NK-92 treated with Interleukin-12 subunit alpha and Interleukin-12 subunit beta, amount 100 ng/mL, for 24 hours (cell line): ENCODE measurements at places on chromosomes 5 and 9.

GRCh38 chr9:77475641-77476473 is 172.3 kb downstream of the GNA14 start:
- DNase-seq: peak; percentile 18

GRCh38 chr9:34035656-34036055 is 13.0 kb downstream of the UBAP2 start:
- DNase-seq: no peak

- no peak for DNase-seq
Observed at GRCh38 chr5:141094481-141095262, at the start of gene PCDHB2. Gene PCDHB2 (plus strand): TSS chr5:141094615. CDS start chr5:141094791, 176 bp downstream.

- no peak for DNase-seq
Observed at GRCh38 chr5:107331882-107332281, 338.9 kb downstream of the EFNA5 start.

GRCh38 chr5:67809589-67809988 is 406.0 kb upstream of the PIK3R1 start:
- no peak for DNase-seq

DNA sequence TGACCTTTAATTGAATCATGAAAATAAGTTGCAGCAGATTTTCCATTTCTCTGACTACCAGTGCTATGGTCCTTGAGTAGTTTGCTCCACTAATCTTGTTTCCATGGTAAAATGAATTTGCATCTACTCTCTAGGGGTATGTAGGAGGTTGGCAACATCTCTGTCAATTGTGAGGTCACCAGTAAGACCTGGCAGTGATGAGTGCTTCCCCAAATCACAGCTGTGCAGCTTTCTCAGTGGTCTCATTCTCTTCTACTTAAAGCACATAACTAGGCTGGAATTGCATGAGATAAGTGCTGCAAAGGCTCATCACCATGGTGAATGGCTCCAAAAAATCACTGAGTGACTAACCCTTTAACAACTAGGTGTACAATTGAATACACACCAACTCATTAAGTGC is 36.3 kb downstream of the ADAMTS19 start:
- no peak for DNase-seq

DNA sequence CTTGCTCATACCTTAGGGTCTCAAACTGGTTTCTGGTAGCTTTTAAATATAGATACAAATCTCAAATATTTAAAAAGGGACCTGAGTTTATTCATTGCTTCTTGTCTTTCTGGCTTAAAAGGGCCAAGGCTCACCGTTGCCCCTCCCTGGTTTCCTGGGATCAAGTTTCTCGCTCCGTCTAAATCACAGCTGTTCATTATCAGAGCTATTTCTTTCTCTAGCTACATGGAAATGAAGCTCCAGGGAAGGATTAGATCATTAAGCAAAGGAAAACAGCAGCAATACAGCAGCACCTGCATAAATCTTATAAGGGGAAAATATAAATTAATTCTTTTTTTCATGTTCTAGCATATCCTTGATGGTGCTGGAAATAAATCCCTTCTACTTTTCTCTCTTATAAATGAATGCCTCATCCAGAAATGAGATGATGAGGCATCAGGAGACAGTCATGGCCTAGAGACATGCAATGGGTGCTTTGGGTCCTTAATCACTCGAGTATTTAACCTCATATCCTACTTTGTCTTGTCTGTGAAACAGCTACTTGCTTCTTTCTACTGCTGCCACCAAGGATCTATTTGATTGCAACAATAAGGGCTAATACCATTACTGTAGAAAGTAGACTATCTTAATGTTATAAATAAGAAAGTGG is 320.1 kb downstream of the TRPM3 start:
- no peak for DNase-seq

DNA sequence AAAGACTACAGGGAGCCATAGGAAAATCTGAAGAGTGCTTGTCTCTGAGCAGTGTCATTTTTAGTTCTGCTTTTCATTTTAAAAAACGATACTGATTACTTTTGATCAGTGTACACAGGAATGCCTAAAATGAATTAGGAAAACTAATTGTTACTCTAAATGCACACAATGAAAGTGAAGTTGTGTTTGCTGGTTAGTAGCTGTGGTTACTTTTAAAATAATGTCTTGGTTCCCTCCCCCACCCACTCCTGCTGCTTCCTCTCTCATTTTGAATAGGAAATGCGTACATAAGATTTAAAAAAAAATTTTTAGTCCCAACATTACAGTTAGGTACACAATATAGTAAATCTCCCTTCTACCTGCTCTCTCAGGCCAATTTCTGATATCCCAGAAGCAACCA is 47.5 kb upstream of the PLPP1 start:
- no peak for DNase-seq

- no peak for DNase-seq
Observed at GRCh38 chr5:150278046-150278730, 11.4 kb downstream of the CAMK2A start.

GRCh38 chr9:21031091-21031807 is at the start of gene HACD4:
Gene HACD4 (minus strand): TSS chr9:21031640. CDS start chr9:21031590, 50 bp downstream.
- DNase-seq: peak; percentile 3

GRCh38 chr5:17748201-17748600 is 113.9 kb downstream of the TAF11L14 start:
- DNase-seq: no peak

- DNase-seq: no peak
Observed at GRCh38 chr5:125375143-125375542, 628.7 kb upstream of the ZNF608 start.

DNA sequence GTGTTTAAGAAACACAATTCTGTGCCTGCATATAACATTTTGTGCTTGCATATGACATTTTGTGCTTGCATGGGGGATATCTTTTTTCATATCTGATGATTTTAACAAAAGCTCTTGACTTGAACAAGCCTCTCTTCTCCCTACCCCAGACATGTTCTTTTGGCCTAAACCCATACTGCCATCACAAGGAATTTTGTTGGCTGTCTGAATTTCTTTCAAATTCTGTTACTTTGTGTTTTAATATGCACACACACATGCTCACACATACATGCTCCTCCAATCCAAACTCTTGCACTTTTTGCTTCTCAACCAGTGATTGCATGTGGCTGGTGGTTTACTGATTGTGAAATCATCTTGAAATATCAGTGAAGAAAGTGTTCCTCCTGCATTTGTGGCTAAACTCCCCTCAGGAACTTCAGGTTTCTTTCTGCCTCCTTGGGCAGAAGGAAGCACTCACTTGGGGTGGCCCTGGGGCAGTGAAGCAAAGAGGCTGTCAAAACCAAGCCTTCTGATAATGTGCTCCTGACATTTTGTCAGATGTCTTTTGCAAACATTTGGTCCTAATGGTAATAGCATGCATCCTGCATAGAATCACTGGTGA is 377.2 kb upstream of the KLF4 start:
- DNase-seq: no peak

DNA sequence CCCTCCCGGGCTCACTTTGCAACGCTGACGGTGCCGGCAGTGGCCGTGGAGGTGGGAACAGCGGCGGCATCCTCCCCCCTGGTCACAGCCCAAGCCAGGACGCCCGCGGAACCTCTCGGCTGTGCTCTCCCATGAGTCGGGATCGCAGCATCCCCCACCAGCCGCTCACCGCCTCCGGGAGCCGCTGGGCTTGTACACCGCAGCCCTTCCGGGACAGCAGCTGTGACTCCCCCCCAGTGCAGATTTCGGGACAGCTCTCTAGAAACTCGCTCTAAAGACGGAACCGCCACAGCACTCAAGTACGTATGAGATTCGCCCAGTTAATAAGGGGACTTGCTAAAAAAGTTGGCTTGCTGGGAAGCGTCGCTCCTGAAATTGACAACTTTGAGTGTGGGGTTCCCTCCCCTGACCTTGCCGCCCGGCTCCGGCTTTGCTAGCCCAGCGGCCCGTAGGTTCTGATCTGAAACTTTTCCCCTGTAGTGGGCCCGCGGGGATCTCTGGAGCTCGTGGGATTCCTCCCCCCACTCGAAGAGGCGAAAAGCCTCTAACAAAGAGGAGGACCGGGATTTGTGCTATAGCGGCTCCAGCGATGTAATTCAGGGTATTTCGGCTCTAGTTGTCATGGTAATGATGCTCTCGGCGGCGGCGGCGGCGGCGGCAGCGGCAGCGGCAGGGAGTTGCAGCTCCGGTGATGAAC is 572 bp downstream of the NR4A3 start:
- no peak for DNase-seq

- DNase-seq: no peak
Observed at GRCh38 chr5:167147879-167148278, 1143.6 kb upstream of the WWC1 start.

GRCh38 chr9:93826905-93827544 is 128.1 kb downstream of the BARX1 start:
- no peak for DNase-seq

GRCh38 chr9:4640027-4640426 is 22.1 kb upstream of the PLPP6 start:
- no peak for DNase-seq

DNA sequence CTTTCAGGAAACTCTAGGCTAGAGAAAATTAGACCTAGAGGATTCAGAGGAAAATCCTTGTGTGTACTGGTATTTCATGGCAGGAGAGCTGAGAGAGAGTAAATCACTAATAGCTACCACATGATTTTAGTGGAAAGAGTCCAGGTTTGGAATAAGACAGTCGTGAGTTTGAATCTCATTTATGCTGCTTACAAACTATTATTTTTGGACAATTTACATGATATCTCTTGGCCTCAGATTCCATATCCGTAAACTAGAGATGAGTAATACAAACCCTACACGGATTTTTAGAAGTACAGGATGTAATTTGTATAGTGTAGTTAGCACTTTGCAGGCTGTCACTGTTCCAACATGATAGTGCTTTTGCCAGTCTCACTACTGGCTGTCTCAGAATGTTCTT is 2.7 kb downstream of the IL31RA start:
- DNase-seq: no peak

- DNase-seq: no peak
Observed at GRCh38 chr5:664994-665360, 28.2 kb downstream of the TPPP start.

DNA sequence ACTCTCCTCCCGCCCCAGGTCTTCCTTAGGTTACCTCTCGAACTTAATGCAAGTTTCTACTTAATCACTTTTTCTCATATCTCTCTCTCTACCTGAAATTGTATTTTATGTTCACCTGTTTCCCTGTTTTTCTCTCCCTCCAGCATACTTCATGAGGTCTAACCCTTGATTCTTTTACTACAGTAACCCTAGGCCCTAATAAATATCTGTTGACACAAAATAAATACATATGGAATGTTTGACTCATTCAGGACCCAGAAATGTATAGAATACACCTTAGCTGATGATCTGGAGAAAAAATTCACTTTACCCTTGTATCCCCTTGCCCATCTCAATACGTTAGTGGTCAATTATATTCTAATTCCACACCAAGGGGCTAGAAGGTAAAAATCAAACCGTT is 250.9 kb upstream of the PTGER4 start:
- no peak for DNase-seq

DNA sequence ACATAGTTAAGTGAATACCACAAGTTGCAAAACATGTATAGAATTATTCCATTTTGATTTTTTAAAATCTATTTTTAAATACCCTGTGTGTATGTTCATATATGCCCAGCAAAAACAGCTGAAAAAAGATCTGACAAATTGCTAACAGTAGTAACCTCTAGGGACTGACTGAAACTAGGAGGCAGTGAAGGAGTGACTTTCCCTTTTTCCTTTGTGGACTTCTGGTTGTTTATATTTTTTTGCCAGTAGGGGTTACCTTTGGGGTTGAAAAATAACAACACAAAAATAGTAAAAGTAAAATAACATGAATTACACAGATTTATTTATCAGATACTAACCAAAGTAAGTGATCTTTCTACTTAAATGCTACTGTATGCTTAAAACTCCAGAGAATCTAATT is 2.9 kb downstream of the MEGF9 start:
- no peak for DNase-seq
